Thymus (tissue), 14 donors: ENCODE measurements at places on chromosomes 2 and 18.

DNA sequence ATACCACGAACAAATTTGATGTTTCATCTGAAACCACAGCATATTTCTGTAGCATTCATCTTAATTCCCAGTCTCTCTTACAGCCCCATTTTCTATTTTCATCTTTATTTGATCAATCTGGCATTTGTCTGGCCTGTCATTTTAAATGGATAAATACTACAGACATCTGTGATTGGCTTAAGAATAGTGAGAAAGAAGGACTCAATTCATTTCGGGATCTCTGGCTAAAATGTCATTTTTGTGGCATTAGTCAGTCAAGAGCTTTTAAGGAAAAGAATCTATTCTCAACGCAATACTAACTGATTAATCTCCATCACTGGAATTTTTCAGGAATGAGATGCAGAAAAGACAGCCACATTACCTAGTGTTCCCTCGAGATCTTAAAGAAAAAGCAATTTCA, 585.9 kb downstream of the IRS1 start:
- no peak for DNase-seq

GRCh38 chr18:11496526-11497172, 112.7 kb upstream of the SLC35G4 start:
- no peak for DNase-seq

DNA sequence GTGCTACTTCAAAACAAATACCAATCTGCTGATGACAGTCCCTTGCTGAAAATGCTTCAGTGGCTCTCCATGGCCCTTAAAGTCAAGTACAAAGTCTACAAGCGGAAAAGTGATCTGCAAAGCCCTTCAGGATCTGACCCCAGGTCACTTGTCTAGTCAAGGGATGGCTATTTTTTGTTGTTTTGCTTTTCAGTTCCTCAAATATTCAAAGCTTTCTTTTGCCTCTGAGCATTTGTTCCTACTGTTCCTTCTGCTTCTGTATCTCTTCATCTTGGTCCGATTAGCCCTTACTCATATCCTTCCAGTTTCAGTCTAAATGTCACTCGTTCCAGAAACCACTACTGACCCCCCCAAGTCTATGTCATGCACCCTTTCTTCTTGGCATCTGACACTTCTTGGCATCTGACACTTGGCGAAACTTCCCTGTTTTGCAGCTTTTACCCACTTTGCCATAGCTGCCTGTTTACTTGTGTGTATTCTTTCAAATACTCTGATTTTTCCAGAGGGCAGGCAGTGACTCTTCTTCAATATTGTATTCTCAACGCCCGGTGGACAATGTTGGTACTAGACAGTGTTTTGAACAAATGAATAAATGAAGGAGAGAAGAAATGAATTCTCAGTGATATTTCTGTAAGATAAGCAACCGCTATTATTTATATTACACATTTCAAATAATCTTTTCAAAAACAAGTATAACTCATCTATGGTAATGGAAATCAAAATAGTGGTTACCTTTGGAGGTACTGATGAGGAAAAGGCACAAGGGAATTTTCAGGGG, 175.9 kb upstream of the FN1 start:
- DNase-seq: no peak

DNA sequence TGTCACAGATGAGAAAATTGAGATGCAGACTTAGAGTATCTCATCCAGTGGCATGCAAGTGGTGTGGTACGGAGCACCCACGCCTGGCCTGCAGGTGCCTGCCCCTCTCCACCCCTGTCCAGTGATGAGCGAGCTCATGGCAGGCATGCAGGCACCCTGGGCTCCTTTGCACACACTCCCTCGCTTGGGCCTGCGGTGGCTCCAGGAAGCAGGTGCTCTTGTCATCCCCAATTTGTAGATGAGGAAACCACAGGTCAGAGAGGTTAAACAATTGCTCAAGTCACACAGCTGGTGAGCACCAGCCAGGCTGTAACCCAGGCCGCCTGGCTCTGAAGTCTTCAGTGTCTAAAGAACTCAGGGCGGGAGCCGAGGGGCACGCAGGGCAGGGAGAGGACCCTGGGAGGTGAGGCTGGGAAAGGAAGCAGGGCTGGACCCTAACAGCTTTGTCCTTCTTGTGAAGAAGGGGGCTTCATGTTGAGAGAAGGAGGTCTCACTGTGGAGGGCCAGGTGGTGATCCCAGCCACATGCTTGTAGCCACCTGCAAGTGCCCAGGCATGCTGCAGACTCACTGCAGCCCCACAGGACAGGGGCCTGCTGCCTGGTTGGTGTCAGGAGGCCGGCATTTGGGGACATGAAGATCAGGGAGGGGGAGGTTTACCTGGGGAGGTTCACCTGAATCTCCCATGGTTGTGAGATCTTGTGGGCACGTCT, 166.2 kb downstream of the SH3RF3 start:
- no peak for DNase-seq

DNA sequence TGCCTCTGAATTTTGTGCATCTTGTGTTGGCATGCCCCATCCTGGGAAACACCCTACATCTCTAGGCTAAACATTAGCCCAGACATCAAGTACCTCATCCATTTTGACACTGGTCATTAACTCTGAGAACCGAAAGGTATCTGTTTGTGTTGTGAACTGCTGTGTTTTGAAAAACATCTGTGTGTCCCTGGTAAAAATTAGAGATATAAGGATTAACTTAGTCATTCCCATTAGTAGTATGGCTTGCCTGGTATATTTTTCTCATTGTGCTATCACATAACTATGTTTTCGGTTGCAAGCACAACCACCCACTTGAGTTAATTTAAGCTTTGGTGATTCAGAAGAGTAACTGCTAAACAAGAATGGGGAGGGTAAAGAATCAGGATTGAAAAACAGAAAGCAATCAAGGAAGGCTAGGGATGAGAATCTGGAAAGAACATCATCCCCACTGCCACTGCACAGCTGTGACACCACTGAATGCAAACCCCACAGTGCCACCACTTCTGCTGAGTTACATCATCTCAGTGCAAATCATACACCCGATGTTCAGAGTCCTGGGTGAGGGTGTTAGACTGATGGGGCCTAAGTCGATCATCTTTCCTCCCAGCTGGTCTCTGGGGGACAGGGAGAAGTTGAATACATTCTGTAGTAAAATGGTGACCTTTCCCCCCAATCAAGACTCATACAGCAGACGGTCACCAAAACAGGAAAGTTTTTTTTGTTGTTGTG, 234.0 kb downstream of the EPHA4 start:
- no peak for DNase-seq

DNA sequence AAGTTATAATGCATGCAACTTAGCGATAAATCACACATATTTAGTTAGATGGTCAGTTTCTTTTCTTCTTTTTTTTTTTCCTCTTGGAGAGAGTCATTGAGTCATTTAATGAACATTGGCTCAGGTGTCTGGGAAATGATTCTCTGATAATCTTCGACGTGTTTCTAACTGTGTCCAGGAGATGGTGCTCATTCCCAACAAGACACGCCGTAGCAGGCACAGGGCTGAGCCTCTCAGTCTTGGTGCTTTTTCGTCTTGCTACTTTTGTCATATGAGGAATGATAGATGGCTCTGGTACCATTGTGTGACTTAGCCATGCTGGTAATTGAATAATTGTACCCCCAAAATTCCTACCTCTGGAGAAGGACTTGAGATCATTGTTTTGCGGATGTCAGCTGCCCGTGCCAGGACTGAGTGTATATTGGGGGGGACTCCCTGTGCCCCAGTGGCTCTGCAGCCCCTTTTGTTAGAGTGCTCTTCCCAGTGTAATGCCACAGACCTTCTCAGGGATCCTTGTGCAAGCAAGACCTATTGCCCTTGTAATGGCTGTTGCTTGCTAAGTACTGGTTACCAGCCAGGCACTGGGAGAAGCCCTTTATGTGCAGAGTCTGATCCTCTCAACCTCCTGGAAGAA, 107.6 kb upstream of the CYRIA start:
- no peak for DNase-seq

DNA sequence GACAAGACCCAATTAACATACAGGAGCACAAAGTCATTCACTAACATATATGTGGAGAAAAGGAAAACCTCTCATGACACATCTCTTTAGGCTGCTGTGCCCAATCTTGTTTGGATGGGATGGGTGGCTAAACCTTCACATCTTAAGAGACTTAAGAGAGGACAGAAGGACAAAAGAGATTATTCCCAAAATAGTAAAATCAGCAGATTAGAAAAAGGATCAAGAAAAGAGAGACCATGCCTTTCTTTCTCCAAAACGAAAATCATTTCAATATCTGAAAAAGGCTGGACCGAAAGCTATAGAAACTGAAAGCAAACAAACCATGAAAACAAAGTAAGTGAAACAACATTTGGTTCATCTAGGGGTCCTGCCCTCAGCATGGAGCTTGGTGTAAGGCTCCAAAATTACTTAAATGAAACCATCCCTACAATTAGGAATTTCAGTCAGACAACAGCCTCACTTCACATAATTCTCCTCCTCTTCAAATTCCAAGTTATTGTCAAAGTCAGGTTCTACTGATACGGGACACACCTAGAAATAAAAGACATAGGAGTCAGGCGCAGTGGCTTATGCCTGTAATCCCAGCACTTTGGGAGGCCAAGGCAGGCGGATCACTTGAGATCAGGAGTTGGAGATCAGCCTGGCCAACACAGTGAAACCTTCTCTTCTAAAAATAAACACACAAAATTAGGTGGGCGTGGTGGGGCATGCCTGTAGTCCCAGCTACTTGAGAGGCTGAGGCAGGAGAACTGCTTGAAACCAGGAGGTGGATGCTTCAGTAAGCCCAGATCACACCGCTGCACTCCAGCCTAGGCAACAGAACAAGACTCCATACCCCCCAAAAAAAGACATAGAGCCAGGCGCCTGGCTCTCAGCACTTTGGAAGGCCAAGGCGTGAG, 5.2 kb downstream of the STARD7 start:
- DNase-seq: no peak

DNA sequence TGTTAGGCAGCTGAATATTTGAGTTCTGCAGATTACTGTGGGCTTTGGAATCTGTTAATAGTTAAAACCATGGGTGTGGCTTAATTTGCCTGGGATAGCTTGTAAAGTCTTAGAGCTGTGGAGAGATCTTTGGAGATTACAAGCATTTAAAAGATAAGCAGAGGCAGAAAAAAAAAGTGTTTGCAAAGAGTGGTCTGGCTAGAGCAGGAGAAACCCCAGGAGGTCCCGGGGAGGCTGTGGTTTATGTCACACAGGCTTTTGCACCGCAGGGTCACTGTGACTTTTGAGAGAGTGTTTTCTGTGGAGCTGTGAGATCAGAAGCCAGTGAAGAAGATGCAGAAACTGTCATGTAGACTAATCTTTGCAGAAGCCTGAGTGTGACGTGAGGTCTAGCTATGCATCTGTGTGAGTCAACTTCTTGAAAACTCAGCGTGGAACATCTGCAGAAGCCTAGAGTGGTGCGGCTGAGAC, 49.0 kb downstream of the SETBP1 start:
- peak; percentile 57 for DNase-seq

- DNase-seq: no peak
Observed at GRCh38 chr2:31526946-31527732, 53.6 kb downstream of the SRD5A2 start.
